ENCODE measurements at places on chromosomes 2 and 18.

DNA sequence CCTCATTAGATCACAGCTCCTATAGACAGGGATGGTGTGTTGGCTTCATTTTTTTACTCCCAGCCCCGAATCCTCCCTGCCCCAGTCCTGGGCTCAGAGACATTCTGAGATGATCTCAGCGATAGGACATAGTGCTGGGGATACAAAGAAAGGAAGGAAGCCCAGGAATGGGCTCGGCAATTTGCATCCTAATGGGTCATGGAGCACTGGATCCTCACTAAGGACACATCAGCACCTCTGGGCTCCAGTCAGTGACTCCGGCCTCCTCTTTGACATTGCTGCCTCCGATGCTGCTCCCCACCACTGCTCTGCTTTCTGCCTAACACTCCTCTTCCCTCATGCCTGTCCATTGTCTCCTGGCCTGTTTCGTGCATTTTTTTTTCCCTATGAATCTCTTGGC is 489.1 kb downstream of the STK39 start:
- no peak for DNase-seq

GRCh38 chr2:157336137-157337010 is 10.8 kb upstream of the ERMN start:
- peak; percentile 22 for DNase-seq

DNA sequence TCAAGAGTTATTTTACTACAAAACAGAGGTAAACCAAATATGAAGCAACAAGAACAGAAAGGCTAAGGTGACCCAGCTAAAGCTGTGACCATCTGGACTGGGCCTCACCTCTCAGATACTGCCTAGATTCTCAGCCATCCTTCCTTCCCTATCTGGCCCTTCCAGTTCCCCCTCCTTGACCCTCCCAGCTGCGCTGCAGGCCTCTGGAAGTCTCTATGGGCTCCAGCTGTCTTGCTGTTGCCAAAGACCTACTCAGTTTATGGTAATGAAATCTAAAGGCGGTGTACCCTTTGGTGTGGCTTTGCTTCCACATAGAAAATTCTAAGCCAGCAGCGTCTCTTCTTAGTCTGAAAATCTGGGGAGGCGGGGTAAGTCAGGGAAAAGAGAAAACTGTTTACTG is 55.7 kb downstream of the ARHGEF33 start:
- DNase-seq: no peak

GRCh38 chr18:25896956-25897355 is 193.5 kb downstream of the SS18 start:
- DNase-seq: no peak

- no peak for DNase-seq
These were observed 120.9 kb downstream of the SPTBN1 start for GRCh38 chr2:54577035-54577434.

- no peak for DNase-seq
These were observed 80.1 kb upstream of the NPAS2 start for GRCh38 chr2:100739735-100740432.

DNA sequence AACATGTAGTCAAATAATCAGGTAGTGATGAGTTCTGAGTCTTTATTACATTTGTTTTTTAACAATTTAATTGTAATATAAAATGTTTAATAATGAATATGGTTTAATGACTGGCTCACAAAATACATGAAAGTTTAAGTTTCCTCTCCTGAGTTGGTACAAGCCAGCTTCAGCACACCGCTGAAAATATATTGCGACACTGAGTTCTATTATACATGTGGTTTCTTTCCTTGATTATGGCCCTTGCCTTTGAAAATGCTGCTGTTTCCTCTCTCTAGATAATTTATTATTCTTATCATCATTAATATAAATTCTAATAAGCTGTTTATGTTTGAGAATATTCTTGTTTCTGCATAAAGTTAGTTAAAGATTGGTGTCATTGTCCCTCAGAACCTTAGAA is 249.3 kb downstream of the PARD3B start:
- no peak for DNase-seq

- no peak for DNase-seq
These were observed 2.2 kb upstream of the NXPH2 start for GRCh38 chr2:138782383-138782782.

- DNase-seq: peak; percentile 9
These were observed 8.8 kb upstream of the POLI start for GRCh38 chr18:54260396-54261072.

GRCh38 chr2:31384351-31384750 is 30.2 kb downstream of the XDH start:
- DNase-seq: peak; percentile 94

DNA sequence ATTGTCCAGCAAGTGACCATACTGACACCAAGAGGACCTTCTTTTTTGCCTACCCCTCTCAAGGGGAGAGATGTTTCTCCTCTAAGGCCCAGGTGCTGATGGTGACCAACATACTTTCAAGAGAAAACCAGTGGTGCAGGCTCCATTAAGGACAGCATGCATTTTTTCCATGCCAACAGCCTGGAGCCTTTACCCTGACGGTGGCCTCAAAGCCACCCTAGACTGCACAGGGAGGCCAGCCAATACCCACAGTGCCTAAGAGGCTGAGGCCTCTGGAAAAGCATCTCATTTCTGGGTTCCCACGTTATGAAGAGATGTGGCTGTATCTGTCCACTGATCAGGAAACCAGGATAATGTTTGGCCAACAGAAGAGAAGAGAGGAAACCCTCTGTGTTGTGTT is 19.3 kb downstream of the SPRED2 start:
- DNase-seq: no peak

DNA sequence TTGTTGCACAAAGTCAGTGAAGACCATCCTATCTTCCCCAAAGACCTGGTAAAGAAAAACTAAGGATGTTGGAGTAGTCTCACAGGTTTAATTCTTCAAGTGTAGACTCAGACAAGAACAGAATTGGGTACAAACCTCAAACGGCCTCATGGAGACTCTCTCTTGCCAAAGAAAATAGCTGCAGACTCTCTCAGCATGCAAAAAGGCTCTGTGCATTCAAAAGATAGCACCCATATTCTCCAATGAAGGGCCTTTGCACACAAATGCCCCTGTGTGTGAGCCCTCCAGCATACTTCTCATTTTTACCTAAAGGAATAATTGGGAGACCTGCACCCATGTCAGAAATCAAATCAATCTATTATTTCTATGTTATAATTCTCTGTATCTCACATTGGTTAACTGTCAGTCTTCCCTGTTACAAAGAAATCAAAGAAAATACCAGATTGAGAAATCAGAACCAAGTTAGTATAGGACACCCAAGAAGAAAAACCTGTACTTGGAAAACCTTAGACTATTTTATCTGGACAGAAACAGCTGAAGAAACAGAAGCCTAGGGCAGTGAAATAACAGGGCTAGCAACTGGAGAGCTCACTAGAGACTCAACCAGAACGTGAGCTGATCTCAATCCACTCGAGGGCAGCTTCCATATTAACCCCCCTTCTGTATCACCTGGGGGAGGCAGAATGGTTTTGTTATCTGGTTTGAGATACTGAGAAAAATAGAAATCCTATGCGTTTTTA is 134.7 kb upstream of the DNAJC10 start:
- peak; percentile 72 for DNase-seq

- no peak for DNase-seq
These were observed 9.1 kb upstream of the STEAP3 start for GRCh38 chr2:119214453-119215037.

- no peak for DNase-seq
These were observed 501.6 kb upstream of the TNP1 start for GRCh38 chr2:217361483-217361880.

GRCh38 chr2:215613280-215613679 is 177.4 kb upstream of the FN1 start:
- DNase-seq: peak; percentile 39
